ENCODE measurements at places on chromosomes 1 and 21. TPM values are rescaled to one million over a fixed set of nuclear protein-coding genes. Genes with fewer than 3 reads are reported as not detected.
A peak's percentile ranks its signal among the peaks of the same experiment; 100 is the strongest.

DNA sequence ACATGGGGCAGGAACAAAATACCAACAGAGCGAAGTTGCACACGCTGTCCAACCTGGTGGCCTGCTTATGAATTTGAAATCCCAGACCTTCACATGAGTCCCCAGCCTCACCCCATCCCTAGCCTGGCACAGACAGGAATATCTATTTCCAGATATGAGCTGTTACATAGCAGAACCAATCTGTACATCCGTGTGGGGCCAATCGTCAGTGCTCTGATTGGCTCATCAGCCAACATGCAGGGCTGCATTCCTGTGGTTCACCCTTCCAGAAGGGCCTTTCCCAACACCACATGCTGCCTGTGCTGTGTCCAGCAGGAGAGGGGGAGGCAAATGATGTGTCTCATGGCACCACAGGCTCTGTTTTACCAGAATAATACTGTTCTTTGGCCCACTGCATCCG, 31.3 kb downstream of the CCN1 start:
- peak; percentile 50 for DNase-seq

GRCh38 chr1:232333419-232333767, 296.5 kb downstream of the SIPA1L2 start:
- DNase-seq: no peak

DNA sequence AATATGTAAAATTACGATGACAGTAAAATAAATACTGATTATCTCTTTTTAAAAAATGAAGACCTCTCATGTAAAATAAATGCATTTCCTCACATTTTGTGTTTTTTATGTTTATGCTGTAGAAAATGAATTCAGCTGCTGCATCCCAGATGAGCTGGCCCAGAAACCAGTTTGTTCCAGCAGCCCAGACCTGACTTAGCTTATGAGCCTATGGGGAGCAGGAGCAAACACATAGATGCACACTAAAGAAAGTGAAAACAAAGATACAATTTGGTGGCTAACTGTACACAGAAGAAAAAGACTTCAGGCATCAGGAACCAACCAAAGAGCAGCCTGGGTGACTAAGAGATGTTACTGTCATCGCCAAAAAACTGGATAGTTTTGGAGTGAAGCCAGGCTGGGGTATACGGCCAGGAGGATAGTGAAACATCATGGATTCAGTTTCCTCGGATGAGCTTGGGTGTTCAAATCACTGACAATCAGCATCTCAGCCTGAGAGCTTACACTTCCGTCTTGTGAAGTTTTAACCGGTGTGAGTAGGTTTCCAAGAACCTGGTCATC, 113.9 kb upstream of the BACE2 start:
- no peak for DNase-seq

Gene PSRC1
- total RNA-seq: 3.5 TPM

- DNase-seq: no peak
Observed at GRCh38 chr1:72283022-72283306, 625 bp upstream of the NEGR1 start.

DNA sequence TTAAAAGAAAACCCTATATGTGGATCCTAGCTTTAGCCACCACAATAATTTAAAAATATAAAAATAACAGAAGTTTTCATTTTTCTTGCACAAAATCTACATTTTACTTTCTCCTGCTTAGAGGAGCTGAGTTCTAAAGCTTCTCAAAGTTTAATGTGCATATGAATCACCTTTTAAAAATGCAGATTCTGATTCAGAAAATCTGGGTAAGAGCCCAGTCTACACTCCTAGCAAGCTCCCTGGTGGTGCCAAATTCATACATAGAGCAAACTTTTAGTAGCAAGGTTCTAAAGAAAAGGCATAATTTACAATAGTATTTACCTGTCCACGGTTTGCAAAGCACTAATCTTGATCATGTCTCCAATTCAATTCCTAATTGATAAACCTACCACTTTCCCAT, 19.3 kb downstream of the RSBN1 start:
- no peak for DNase-seq

DNA sequence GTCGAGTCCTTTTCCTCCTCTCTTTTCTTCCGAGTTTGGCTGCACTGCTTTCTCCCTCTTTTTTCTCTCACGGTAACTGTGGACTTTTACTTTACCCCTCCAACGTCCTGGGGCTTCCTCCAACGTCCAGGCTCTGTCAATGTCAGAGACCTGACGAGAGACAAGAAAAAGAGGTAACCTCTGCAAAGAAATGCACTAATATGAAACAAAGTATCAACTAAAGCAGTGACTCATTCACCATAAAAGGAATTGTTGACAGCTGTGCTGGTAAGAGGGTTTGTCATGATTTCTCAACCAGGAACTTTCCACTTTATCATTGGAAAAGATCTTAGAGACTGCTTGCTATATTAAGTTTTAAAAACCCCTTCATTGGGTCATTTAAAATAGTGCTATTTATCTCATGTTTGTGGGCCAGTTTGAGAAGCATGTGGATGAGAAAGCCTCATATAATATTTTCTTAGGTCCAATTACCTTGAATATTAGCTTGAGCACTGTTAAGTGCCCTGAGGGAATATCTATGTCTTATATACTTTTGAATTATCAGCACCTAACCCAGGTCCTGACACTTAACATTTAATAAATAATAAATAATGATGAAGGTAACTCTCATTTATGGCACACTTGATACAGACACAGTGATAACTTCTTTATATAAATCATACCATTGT, at the start of gene GBP2:
GBP2 (minus strand) TSS at position 202 of the 668 bp plus-strand sequence. CDS start 4,148 bp downstream, outside the sequence.
- no peak for DNase-seq

Gene ERICH3
- total RNA-seq: 2.5 TPM

- DNase-seq: no peak
Observed at GRCh38 chr21:25737421-25737820, 2.6 kb downstream of the GABPA start.

DNA sequence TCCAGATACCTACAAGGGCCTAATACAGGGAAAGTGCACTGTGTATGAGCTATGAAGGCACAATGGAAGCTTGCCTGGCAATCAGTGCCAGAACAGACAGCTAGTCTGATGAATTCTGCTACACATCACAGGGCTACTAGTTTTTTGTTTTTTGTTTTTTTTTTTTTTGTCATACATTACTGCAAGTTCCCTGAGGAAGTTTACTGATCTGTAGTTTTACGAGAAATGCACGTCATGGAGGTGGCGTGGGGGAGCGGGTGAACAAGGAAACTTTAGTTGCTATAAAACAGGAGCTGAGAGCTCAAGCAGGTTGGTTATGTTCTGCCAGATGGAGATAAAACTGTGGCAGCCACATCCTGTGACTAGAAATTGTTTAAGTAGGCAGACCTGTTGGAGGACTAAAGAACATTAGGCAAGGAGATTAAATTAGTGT, 17.7 kb downstream of the PTPRC start:
- peak; percentile 92 for DNase-seq

- DNase-seq: peak; percentile 53
Observed at GRCh38 chr1:53541761-53542550, 82.8 kb downstream of the DMRTB1 start.

DNA sequence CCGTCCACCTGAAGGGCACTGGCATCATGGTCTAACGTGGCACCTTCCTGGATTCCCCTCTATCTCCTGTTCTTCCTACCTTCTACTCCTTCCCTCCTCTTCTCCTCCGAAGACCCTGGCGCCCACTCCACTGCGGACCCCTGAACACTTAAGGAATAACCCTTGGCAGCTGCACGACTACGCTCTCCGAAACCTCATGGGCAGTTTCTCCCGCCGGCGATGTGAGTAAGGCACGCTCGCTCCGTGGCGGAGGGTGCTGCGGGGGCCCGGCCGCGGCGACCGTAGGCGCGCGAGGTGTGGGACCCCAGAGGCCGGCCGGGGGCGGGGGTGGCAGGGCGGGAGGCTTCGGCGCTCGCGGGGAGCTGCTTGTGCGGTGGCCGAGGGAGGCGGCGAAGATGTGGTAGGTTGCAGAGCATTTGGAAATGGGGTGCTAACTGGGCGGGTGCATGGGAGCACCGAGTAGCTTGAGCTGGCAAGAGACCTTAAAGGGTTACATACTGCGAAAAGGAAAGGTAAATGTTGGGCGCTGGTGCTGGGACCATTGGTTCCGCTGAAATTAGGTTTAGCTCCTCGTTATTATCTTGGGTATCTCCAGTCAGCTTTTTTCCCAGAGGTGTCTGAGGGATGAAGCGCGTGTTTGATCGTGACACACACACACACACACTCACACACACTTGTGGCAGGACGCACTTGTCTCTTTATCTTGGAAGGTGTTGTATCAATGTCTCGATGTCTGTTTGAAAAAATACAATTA, 876 bp downstream of the LRRC7 start:
- no peak for DNase-seq

DNA sequence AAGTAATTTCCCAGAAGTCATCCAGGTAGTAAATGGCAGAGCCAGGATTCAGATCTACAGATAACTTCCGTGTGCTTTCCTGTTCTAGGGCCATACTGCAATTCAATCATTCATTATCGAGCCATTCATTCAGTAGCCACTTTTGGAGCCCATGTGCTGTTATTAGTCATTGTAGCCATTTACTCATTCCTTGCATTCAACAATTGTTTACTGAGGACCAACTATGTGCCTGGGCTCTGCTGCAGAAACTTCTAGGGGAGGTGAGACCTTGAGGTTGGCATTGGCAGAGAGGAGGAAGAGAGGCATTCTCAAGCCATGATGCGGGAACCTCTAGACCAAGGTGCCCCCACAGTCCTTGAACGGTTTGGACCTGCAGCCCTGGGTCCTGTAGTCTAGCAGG, 27.9 kb downstream of the EPHB2 start:
- DNase-seq: no peak

- DNase-seq: no peak
Observed at GRCh38 chr21:27817074-27817473, 850.2 kb upstream of the ADAMTS5 start.

GRCh38 chr1:221272940-221273339, 393.7 kb downstream of the HLX start:
- no peak for DNase-seq

Gene CFAP298
- total RNA-seq: 17.4 TPM

DNA sequence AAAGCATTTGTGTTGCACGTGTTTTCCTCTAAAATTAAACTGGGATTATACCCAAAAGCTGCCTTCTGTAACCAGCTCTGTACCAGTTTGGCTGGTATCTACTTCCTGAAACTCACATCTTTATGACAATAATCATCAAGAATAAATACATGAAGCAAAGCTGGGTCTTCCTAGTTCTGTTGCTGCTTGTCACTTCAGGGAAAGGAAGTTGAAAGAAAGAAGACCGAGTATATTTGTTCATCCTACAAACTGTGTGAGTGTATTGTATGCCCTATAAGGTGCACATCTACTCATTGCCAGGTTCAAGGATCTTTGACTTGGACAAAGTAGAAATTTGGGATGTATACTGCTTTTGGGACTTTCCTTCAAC, 29.1 kb upstream of the IFNGR2 start:
- DNase-seq: no peak

- no peak for DNase-seq
Observed at GRCh38 chr1:54977533-54978297, 2.7 kb upstream of the TMEM61 start.

GRCh38 chr1:14443164-14443787, 155.2 kb upstream of the KAZN start:
- DNase-seq: no peak

GRCh38 chr1:25728301-25728935, 71.6 kb upstream of the SELENON start:
- DNase-seq: no peak

DNA sequence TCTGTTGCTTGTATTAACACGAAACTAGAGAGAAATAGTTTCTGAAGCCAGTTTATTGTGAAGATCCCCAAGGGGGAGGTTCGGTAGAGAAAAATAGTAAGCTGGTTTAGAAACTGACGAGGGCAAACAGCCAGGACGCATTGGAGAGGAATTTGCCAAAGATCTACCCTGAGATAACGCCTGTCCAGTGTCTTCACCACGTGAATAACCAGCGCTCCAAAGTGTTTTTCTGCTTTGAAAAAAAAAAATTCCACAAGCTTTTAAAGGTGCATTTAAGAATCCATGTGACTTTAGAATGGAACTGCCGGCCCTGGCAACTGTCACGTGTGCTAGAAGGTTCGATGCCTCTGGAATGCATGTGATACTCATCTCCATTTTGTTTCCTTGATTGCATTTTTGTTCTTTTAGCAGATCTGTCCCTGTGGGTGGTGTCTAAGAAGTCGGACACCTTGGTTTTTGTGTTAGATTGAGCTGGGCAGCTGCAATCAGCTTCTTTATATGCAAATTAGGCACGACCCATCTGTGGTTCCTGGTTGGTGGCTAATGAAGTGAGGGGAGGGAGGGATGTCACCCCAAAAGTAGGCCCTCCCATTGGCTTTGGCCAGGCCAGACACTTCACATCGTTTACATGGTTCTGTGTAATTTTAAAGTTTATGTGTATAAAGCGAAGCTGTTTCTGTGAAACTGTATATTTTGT, 1.3 kb upstream of the THAP3 start:
- no peak for DNase-seq

- DNase-seq: no peak
Observed at GRCh38 chr21:26148071-26148839, 22.3 kb downstream of the APP start.

Gene FAM167B
- total RNA-seq: 5.1 TPM

DNA sequence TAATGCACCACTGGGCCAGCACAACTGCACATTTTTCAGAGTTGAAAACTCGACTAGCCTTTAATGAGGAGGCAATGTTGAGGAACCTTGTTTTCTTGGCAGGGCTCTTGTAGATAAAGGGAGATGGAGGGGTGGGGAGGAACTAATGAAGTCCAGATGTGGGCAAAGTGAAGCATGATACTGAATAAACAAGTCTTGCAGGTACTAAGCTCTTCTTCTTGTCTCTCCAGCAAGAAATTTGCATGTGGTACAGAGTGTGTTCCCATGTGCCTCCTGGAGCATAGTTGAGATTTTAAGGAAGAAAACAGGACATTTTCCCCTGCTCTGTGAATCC, 47.0 kb downstream of the PLPP3 start:
- no peak for DNase-seq

- DNase-seq: no peak
Observed at GRCh38 chr1:234143681-234144080, 229.6 kb upstream of the COA6 start.

DNA sequence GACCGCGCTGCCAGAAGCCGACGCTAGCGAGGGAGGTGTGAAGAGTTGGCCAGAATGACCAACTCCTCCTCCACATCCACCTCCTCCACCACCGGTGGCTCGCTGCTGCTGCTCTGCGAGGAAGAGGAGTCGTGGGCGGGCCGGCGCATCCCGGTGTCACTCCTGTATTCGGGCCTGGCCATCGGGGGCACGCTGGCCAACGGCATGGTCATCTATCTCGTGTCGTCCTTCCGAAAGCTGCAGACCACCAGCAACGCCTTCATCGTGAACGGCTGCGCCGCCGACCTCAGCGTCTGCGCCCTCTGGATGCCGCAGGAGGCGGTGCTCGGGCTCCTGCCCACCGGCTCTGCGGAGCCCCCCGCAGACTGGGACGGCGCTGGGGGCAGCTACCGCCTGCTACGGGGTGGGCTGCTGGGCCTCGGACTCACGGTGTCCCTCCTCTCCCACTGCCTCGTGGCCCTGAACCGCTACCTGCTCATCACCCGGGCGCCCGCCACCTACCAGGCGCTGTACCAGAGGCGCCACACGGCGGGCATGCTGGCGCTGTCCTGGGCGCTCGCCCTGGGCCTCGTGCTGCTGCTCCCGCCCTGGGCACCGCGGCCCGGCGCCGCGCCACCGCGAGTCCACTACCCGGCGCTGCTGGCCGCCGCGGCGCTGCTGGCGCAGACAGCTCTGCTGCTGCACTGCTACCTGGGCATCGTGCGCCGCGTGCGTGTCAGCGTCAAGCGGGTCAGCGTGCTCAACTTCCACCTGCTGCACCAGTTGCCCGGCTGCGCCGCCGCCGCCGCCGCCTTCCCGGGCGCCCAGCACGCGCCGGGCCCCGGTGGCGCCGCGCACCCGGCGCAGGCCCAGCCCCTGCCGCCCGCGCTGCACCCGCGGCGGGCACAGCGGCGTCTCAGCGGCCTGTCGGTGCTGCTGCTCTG, 1.2 kb downstream of the GPR88 start:
- DNase-seq: no peak
